ENCODE measurements at places on chromosomes 5 and 9.

DNA sequence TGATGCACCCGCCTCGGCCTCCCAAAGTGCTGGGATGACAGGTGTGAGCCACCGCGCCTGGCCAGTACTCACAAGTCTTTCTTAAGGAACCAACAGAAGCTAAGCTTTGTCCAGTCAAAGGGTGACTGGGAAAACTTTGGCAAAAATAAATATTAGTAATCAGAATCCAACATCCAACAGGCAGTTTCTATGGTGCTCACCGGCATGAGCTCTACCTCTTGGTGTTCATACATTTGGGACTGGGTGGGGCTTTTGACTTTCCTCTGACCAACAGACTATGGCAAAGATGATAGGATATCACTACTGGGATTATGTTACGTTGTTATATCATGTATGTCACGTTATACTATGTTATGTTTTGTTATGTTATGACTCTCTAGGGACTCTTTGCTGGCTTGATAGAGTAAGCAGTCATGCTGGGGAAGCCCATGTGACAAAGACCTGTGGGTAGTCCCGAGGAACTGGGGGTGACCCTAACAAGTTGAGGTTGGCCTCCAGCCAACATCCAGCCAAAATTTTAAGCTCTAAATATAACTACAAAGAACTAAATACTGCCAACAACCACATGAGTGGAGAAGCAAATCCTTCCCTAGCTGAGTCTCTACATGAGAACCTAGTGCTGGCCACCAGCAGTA is 6.0 kb downstream of the RASGEF1C start:
- DNase-seq = no peak

DNA sequence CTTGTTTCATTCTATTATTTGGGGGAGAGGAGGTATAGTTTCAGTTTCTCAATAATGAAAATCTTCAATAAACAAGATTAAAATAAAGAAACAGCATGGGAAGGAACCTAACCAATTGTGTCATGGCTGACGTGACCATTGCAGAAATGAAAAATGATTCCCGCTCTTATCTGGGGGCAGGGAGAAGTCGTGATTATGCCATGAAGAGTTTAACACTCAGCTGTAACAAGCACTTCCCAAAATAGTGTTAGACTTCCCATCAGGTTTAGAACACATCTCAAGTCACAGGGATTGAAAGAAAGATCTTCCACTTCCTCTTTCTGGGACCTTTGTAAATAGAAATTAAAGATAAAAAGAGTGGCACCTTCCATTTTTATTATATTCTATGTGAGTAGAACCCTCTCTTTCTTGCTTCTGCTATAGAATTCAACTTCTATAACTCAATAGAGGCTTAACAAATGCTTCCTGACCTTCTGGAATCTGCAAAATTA is 122.2 kb downstream of the TRPM6 start:
- DNase-seq = no peak

DNA sequence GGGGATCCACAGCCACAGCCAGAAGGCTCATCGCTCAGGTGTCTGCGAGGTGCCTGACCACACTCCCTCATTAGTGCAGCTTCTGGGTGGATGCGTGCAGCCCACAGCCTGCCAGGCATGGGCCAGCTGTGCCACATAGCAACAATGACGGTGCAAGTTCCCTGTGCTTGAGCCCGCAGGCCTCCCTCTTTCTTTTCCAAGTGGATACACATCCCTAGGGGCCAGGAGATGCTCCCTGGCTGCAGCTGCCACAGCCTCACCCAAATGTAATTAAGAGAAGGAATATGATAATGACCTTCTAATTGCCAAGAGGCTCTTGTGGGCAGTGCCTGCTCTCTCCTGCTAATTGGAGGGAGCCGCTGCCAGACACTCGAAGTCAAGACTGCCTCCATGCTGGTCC is 116.0 kb upstream of the PPP1R26 start:
- DNase-seq = peak; percentile 61

DNA sequence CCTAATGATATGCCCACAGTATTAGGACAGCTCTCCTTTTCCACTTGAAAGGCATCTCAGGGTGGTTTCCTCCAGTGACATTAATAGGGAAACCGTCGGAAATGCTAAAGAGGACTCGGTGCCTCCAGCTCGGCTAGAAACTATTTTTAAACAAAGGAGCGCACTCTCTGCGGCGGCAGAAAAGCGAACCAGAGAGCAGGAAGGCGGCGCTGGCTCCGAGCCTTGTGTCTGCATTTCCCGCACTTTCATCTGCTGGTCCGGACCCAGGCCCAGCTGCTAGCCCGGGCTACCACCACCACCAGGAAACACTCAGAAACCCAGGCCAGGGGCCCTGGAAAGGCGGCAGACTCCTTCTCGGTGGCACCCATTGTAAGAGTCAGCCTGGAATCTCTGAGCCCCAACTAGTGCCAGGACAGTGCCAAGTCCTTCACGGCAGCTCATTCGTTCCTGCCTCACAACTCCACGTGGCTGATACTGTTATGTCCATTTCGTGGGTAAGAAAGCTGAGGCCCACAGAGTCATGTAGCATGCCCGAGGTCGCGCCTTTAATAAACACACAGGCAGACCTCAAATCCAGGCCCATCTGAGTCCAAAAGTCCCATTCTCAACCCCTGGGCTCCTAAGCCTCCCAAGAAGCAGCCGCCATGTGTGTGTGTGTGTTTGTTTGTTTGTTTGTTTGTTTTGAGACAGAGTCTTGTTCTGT is 73.9 kb downstream of the VAV2 start:
- DNase-seq = no peak

DNA sequence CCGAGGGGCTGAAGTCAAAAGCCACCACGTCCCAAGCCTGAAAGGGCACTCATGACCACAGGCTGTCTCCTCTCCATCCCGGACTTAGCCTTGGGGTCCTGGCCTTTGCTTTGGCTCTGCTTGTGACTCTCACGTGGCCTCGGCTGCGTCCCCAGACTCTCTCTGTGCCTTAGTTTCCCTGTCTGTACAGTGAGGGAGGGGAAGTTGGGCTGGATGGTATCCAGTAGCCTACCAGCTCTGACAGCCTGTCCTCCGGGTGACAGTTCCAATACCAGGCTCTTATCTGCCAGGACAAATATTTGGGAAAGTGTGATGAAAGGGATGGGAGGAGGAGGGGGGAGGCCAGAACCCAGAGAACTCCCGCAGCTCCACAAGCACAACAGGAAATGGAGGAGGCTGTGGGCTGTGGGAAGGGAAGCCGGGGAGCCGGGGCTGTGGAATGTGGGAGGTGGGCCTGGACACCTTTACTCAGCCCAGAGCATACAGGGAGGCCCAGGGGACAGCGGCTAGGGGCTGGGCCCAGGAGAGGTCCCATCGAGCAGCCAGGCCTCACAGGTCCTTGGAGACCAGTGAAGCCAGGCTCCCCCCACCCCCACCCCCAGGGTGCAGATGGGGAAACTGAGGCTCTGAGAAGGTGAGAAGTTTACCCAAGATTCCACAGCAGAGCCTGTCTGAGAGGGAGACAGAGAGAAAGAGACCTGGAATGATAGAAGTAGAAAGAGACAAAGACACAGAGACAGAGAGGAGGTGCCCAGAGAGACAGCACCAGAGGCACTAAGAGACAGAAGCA is 18.3 kb downstream of the PDGFRB start:
- no peak for DNase-seq

GRCh38 chr5:92519811-92520632 is 1061.0 kb downstream of the NR2F1-AS1 start:
- DNase-seq = no peak

DNA sequence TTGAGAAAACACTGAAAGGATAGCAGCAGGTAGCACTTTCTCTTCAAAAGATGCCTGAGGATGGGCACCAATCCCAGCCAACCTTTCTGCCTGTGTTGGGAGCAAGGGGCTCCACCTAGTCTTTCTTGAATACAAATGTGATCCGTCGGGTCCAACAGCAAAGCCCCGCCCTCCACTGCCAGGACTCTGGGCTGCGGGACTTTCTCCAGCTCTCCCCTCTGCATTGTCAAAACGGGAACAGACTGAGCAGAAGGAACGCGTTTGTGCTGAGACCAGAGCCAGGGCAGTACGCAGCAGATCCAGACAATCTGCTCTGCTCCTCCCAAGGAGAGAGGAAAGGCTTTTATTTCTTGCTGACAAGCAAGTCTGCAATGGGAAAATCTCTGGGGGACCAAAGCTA is 139.7 kb downstream of the SEC61B start:
- no peak for DNase-seq

DNA sequence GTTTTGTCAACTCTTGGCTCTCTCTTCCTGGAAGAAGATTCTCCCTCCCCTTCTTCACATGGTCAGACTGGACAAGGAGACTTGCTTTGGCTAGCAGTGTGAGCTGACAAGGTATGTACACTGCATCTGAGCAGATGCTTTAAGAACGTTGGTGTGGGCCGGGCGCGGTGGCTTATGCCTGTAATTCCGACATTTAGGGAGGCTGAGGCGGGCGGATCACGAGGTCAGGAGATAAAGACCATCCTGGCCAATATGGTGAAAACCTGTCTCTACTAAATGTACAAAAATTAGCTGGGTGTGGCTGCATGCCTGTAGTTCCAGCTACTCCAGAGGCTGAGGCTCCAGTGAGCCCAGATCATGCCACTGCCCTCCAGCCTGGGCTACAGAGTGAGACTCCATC is 26.4 kb upstream of the SEMA5A start:
- DNase-seq = no peak

DNA sequence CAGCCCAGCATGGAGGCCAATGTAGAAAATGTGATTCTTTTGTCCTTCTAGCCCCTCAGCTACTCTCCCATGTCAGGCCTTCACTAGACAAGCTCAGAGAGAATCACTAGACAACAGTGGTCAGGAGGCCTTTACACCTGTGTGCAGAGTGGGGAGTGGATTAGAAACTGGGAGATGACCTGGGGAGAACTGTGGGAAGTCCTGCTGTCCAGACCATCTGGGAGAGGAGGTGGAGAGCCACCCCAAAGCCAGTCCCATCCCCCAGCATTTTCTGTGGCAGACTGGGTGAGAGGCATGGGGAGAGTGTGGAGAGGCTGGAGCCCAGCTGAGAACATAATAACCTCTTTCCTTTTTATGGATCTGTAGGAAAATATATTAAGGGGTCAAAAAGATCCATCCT is 452.0 kb upstream of the DMAC1 start:
- no peak for DNase-seq

Data from SK-N-DZ (cell line).